ENCODE measurements at places on chromosomes 13 and 19.

GRCh38 chr19:3458229-3459088, 21.9 kb downstream of the SMIM24 start:
- H3K4me1 ChIP-seq: no peaks in the 10 kb centered on the region
- no peak overlapping the region for H3K4me3 ChIP-seq
- H3K36me3 ChIP-seq: peaks cover 39% of the 10 kb centered on the region
- DNase-seq: no peak

DNA sequence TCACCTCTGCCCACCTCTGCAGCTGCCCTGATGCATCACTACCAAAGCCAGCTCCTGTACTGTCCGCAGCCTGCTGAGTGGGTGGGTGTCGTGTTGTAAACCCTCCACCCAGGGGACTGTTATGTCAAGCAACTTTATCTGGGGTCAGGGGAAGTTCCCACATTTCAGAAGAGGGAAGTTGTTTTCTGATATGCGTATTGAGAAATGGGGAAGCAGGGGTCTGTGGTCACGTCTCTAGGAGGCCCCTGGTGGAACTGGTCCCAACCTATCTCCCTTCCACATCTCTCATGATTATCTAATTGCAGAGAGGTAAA, 31.2 kb downstream of the CLEC17A start:
- H3K27ac ChIP-seq: no peak overlapping the region
- H3K4me3 ChIP-seq: no peak overlapping the region
- H3K36me3 ChIP-seq: no peaks in the 10 kb centered on the region
- H3K4me1 ChIP-seq: no peaks in the 10 kb centered on the region
- no peak for DNase-seq

DNA sequence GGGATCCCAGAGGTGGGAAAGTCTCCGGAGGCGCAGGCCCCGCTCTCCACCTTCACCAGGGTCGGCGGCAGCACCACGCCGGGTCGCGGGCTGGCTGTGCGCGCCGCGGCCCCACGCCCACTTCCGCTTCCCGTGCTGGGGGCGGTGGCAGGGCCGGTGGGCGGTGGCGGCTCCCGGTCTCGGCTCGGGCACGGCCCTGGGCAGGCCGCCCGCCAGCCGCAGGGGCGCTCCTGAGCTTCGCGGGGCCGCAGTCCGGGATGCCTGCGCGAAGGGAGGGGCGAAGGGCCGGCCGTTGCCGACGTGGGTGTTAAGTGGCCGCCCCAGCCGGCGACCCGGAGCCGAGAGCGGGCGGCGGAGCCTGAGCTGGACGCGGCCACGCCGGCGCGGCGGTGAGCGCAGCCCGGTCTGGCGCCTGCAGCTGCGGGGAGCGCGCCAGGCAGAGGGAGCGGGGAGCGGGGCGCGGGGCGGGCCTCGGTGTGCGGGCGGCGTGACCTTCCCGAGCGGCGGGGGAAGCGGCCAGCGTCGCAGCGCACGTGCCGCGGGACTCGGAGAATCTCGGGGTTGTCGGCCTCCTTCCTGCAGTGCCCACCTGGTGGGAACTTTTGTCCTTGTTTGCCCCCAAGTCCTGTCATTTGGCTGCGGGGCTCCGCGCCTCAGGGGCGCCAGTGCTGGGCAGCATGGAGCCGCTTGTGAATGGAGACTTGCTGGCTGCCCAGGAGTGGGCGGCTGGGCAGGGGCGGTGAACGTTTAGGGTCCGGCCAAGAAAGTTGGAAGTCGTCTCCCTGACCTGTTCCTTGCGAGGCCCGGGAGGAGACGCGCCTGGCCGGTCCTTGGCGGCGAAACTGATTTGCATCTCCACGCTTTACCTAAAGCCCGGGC, at the start of gene SLC25A15:
Gene SLC25A15, plus strand, starts transcription at position 337 of the 879 bp plus-strand sequence. CDS start 3,616 bp downstream, outside the sequence.
- no peaks in the 10 kb centered on the region for H3K36me3 ChIP-seq
- no peaks in the 10 kb centered on the region for H3K4me1 ChIP-seq
- peak within 1 kb of the TSS; percentile 77 for H3K27ac ChIP-seq
- peak within 1 kb of the TSS; percentile 75 for H3K4me3 ChIP-seq

- H3K27ac ChIP-seq: peak within 1 kb of the TSS; percentile 92
- peaks cover 45% of the 10 kb centered on the region for H3K4me1 ChIP-seq
- no peaks in the 10 kb centered on the region for H3K36me3 ChIP-seq
- DNase-seq: peak; percentile 91
- H3K4me3 ChIP-seq: peak within 1 kb of the TSS; percentile 95
- no peaks in the 10 kb centered on the region for H3K27me3 ChIP-seq
These were observed at the start of gene SBNO2 for GRCh38 chr19:1173845-1174809. Gene SBNO2, minus strand, starts transcription at chr19:1174268. Its CDS starts 19,992 bp downstream, at chr19:1154276.

- no peaks in the 10 kb centered on the region for H3K27me3 ChIP-seq
- peaks cover 25% of the 10 kb centered on the region for H3K4me1 ChIP-seq
- DNase-seq: no peak
- H3K4me3 ChIP-seq: no peak overlapping the region
- peaks cover 15% of the 10 kb centered on the region for H3K36me3 ChIP-seq
These were observed 178.3 kb downstream of the STK24 start for GRCh38 chr13:98398581-98398980.

GRCh38 chr13:31168736-31169135, 7.0 kb upstream of the HSPH1 start:
- no peaks in the 10 kb centered on the region for H3K36me3 ChIP-seq
- DNase-seq: no peak
- no peak overlapping the region for H3K4me3 ChIP-seq
- no peak overlapping the region for H3K27ac ChIP-seq
- no peaks in the 10 kb centered on the region for H3K27me3 ChIP-seq

- H3K27ac ChIP-seq: no peak overlapping the region
- H3K36me3 ChIP-seq: peaks cover 8% of the 10 kb centered on the region
- DNase-seq: no peak
These were observed 13.6 kb upstream of the GALP start for GRCh38 chr19:56162258-56162657.

DNA sequence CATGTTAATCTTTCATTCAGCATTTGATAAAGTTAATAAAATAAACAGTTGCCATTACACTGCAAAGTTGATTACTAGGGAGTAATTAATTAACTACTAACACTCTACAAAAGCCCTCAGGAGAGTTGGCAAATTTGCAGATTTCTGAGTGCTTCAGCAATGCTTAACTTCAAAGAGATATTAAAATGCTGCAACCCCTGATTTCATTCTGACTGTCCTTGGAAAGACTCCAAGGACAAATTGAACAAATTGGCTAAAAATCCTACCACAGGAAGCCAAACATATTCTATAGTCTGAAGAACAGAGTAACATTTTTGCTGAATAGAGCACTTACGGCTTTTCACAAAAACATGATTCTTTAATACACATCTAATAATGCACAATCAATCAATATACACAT, 1543.0 kb downstream of the SLITRK5 start:
- H3K27ac ChIP-seq: no peak overlapping the region
- H3K4me3 ChIP-seq: no peak overlapping the region
- H3K36me3 ChIP-seq: no peaks in the 10 kb centered on the region
- H3K27me3 ChIP-seq: no peaks in the 10 kb centered on the region
- no peaks in the 10 kb centered on the region for H3K4me1 ChIP-seq

- H3K27me3 ChIP-seq: no peaks in the 10 kb centered on the region
- no peak overlapping the region for H3K4me3 ChIP-seq
- no peaks in the 10 kb centered on the region for H3K4me1 ChIP-seq
- no peak for DNase-seq
- no peaks in the 10 kb centered on the region for H3K36me3 ChIP-seq
These were observed 334.1 kb downstream of the SHISA2 start for GRCh38 chr13:25717666-25718197.

DNA sequence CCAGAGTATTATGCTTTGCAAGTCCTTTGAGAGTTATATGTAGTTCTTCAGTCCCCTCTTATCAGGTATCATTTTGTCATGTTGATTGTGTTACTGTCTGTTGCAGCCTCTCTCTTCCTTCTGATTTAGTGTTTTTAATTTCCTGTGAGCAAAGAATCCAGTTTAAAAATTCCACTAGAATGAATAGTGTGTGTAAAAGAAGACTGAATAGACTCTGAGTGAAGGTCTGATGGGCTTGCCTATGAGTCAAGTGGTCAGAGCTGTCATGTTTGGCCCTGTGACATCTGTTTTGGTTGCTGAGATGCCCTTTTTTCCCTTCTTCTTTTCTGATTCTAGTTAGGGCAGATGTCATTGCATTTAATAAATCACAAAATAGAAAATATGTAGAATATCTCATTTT, 23.3 kb upstream of the KCTD4 start:
- no peaks in the 10 kb centered on the region for H3K36me3 ChIP-seq
- DNase-seq: no peak
- H3K27ac ChIP-seq: no peak overlapping the region
- H3K27me3 ChIP-seq: no peaks in the 10 kb centered on the region
- H3K4me1 ChIP-seq: peaks cover 27% of the 10 kb centered on the region

DNA sequence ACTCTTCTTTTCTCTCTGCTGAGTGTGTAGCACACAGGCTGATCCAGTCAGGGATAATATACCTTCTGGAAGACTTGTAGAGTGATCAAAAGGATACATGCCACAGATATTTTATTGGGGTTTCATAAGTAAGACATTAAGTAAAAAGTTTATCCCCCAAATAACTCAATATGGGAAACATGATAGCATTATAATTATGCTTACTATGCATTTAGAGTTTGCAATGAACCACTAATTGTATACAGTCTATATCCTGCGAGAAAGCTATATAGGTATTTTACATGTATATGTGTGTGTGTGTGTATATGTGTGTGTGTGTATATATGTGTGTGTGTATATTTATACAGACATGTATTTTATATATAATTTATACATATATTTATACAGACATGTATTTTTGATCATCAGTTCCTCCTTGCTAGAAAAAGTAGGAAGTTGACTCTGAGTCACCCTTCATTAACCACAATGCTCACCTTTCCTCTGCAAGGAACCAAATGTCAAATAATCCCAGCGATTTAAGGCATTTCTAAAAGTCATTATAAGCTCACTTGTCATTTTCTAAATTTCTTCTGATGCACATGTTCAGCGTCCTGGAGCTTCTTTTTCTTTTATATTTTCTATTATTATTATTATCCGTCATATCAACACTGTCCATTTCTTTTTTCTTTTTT, 312.5 kb upstream of the OBI1 start:
- H3K27ac ChIP-seq: no peak overlapping the region
- H3K4me3 ChIP-seq: no peak overlapping the region

GRCh38 chr19:40348125-40348913, at the start of the genes C19orf47 and PLD3:
Gene C19orf47, minus strand, starts transcription at chr19:40348397. Its CDS starts 6,540 bp downstream, at chr19:40341857.
Gene PLD3, plus strand, starts transcription at chr19:40348695. Its CDS starts 17,789 bp downstream, at chr19:40366484.
- H3K4me1 ChIP-seq: peaks cover 10% of the 10 kb centered on the region
- H3K36me3 ChIP-seq: no peaks in the 10 kb centered on the region
- no peaks in the 10 kb centered on the region for H3K27me3 ChIP-seq
- peak; percentile 100 for DNase-seq
- peak within 1 kb of the TSS; percentile 86 for H3K4me3 ChIP-seq

- DNase-seq: no peak
- H3K27ac ChIP-seq: no peak overlapping the region
- peaks cover 10% of the 10 kb centered on the region for H3K4me1 ChIP-seq
- no peak overlapping the region for H3K4me3 ChIP-seq
- H3K36me3 ChIP-seq: no peaks in the 10 kb centered on the region
- H3K27me3 ChIP-seq: no peaks in the 10 kb centered on the region
These were observed 54.9 kb upstream of the ATP12A start for GRCh38 chr13:24625331-24625731.

- no peak overlapping the region for H3K27ac ChIP-seq
- H3K4me3 ChIP-seq: no peak overlapping the region
- peaks cover 25% of the 10 kb centered on the region for H3K4me1 ChIP-seq
- peak; percentile 77 for DNase-seq
- H3K36me3 ChIP-seq: no peaks in the 10 kb centered on the region
These were observed 299.5 kb downstream of the NALCN start for GRCh38 chr13:101116826-101117225.

- peaks cover 44% of the 10 kb centered on the region for H3K27me3 ChIP-seq
- no peak overlapping the region for H3K27ac ChIP-seq
- peak; percentile 35 for DNase-seq
These were observed 388.9 kb upstream of the DACH1 start for GRCh38 chr13:72255908-72256307.

- no peak overlapping the region for H3K4me3 ChIP-seq
- H3K27me3 ChIP-seq: peaks cover 100% of the 10 kb centered on the region
- H3K36me3 ChIP-seq: no peaks in the 10 kb centered on the region
- no peak for DNase-seq
- peaks cover 15% of the 10 kb centered on the region for H3K4me1 ChIP-seq
These were observed 4.8 kb downstream of the PDX1 start for GRCh38 chr13:27924529-27925141.

DNA sequence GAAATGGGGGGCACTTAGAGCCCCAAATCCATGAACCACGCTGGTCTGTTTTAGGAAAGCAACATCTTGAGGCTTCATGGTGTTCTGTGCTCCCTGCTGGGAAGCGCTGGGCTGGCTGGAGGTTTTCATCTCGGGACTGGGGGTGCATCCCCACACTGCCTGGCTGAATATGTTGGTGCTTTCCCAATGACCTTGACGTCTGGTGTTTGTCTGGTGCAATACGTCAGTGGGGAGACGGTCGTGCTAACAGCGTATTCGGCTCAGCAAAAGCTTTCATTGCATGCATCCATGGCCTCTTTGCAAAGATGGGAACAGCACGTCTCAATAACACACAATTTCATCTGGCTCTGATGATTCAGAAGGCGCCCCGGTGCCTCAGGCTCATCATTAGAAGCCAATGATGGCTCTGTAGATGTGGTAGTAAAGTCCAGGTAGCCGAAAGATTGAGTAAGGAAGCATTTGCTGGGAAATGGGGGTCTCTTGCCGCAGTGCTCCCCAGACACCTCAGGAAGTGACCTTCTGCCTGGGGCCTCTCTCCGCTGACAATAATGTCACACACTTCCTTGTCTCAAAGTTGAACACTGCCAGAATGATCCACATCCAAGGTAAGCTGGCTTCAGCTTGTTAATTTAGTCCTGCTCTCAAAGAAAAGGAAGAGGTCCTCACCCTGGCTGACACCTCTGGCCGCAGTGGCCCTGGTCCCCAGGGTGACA, 97.7 kb downstream of the ING1 start:
- no peak overlapping the region for H3K27ac ChIP-seq
- no peaks in the 10 kb centered on the region for H3K36me3 ChIP-seq
- no peaks in the 10 kb centered on the region for H3K4me1 ChIP-seq
- no peaks in the 10 kb centered on the region for H3K27me3 ChIP-seq
- no peak overlapping the region for H3K4me3 ChIP-seq

- DNase-seq: no peak
- no peaks in the 10 kb centered on the region for H3K36me3 ChIP-seq
- H3K4me1 ChIP-seq: peaks cover 23% of the 10 kb centered on the region
- no peaks in the 10 kb centered on the region for H3K27me3 ChIP-seq
These were observed 105.3 kb downstream of the RGCC start for GRCh38 chr13:41562541-41563178.

GRCh38 chr19:18170714-18171255, 2.8 kb upstream of the IFI30 start:
- no peak overlapping the region for H3K4me3 ChIP-seq
- DNase-seq: no peak
- H3K27ac ChIP-seq: no peak overlapping the region
- no peaks in the 10 kb centered on the region for H3K27me3 ChIP-seq
- H3K36me3 ChIP-seq: peaks cover 12% of the 10 kb centered on the region
- H3K4me1 ChIP-seq: no peaks in the 10 kb centered on the region

GRCh38 chr19:34181111-34181864, 9.0 kb downstream of the LSM14A start:
- H3K36me3 ChIP-seq: peaks cover 4% of the 10 kb centered on the region
- DNase-seq: no peak
- H3K4me3 ChIP-seq: no peak overlapping the region
- H3K27me3 ChIP-seq: no peaks in the 10 kb centered on the region
- peaks cover 49% of the 10 kb centered on the region for H3K4me1 ChIP-seq

All from A673 (cell line).